Urothelium cell line (cell line): ENCODE measurements at places on chromosomes 3 and 15.

DNA sequence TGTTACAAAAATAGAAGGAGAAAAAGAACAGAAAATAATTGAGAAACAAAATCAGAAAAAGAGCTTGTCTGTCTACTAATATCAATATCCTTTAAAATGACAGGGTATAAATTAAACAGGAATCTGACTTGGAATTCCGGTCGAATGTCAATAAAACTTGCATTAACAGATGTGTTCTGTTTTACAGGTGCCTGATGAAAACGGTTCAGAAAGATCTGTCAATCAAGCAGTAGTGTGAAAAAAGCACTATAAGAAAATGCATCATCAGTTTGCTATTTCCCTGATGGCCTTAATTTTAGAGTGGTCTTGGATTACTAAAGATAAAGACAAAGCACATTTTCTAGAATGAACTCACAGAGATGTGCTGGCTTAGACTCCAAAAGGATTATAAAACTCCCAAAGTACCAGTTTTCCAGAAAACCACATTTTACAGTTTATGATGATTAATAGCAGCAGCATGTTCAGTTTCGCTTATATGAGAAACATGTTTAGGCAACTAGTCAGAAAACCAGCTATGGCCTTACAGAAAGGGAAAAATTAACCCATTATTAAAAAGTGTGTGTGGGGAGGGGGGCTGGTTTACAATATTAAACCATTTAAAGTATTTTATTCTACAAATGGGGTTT is 8.2 kb upstream of the C3orf38 start:
- no peak for DNase-seq

DNA sequence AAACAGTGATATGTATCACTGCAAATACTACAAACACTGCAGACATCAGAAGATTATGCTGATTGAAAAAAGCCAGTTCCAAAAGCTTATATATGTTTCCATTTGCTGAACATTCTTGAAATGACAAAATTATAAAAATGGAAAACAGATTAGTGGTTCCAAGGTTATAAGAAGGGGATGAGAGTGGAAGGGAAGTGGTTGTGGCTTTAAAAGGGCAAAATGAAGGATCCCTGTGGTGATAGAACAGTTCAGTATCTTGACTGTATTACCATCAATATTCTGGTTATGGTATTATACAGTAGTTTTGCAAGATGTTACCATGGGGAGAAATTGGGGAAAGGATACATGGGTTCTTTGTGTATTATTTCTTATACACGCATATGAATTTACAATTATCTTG is 77.8 kb downstream of the DZIP3 start:
- no peak for DNase-seq

DNA sequence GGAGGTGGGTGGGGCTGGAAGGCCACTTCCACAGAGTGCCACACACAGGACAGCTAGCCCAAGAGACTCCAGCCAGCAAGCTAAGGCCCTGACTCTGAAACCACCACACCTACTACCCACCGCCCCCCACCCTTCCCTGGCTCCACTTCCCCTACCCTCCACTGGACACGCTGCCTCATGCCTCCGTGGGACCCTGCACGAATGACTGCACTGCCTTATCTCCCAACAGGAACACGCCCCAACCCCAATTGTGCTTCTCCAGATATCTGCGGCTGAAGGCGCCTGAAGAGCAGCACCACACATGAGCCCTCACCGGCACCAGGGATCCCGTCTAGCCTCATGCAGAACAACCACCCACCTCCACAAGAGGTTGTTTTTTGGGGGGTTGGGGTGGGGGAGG is 2.7 kb downstream of the LINGO1 start:
- no peak for DNase-seq

GRCh38 chr3:160279657-160280056 is 54.4 kb downstream of the C3orf80 start:
- DNase-seq: no peak

GRCh38 chr15:60649845-60650548 is 171.1 kb upstream of the ICE2 start:
- no peak for DNase-seq

DNA sequence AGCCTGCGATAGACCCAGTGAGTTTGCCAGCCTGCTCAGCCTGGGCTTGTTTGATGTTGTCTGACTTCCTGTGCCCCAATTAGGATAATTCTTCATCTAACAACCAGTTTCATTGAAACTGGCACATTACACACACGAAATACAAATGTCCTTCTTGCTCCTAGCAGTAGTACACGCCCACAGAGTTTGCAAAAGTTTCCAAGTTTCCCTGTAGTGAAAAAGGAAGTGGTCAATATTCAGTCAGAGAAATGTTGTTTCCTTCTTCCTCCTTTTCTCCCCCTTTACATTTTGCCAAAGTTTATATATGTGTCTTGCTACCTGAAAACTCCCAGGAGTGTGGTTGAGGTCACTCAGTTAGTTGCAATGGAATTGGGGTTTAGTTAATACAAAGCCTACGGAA is 58.4 kb upstream of the LRTM1 start:
- no peak for DNase-seq
